ENCODE measurements at places on chromosomes 11 and 22.

GRCh38 chr11:74676596-74676995, 54.6 kb downstream of the CHRDL2 start:
- H3K27ac ChIP-seq, result no peak overlapping the region
- no peaks in the 10 kb centered on the region for H3K27me3 ChIP-seq
- no peak overlapping the region for H3K4me3 ChIP-seq
- DNase-seq, result peak; percentile 22
- peaks cover 3% of the 10 kb centered on the region for H3K4me1 ChIP-seq

DNA sequence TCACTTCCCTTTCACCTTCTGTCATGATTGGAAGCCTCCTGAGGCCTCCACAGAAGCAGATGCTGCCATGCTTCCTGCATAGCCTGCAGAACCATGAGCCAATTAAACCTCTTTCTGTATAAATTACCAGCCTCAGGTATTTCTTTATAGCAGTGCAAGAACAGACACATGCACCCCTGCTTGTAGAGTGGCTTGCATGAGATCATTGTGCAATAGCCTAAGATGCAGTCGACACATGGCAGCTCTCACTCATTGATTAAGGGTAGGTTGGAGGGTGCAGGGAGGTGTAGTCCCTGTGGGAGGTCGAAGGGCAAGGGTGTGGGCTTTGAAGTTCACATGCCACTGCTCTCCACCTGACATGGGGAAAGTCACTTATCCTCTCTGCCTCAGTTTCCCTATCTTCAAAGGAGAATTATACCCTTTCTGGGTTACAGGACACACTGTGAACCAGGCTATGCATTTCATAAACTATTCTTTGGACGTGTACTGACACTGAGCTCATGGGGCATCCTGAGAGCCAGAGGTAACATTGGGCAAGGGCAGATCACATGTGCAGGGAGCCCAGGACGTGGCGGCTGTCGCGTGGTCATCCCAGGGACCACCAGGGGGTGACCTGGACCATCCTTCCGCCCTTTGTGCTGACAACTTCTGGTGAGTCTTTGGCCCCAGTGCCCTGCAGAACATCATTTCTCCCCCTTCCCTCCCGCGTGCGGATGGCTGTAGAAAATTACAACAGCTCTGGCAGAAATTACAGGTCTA, 69.2 kb upstream of the SHANK2 start:
- DNase-seq, result no peak
- H3K36me3 ChIP-seq, result no peaks in the 10 kb centered on the region
- H3K27ac ChIP-seq, result no peak overlapping the region
- no peaks in the 10 kb centered on the region for H3K27me3 ChIP-seq
- no peaks in the 10 kb centered on the region for H3K4me1 ChIP-seq

GRCh38 chr11:58023435-58023931, at the start of gene OR9Q1:
OR9Q1 (plus strand) TSS chr11:58023881; CDS start chr11:58179445, 155,564 bp downstream.
- H3K4me3 ChIP-seq, result no peak within 1 kb of the TSS
- H3K36me3 ChIP-seq, result no peaks in the 10 kb centered on the region
- no peak for DNase-seq

GRCh38 chr11:125114518-125114917, 3.1 kb upstream of the TMEM218 start:
- no peaks in the 10 kb centered on the region for H3K36me3 ChIP-seq
- no peak overlapping the region for H3K27ac ChIP-seq
- peaks cover 4% of the 10 kb centered on the region for H3K27me3 ChIP-seq
- no peak for DNase-seq
- H3K4me3 ChIP-seq, result no peak overlapping the region

DNA sequence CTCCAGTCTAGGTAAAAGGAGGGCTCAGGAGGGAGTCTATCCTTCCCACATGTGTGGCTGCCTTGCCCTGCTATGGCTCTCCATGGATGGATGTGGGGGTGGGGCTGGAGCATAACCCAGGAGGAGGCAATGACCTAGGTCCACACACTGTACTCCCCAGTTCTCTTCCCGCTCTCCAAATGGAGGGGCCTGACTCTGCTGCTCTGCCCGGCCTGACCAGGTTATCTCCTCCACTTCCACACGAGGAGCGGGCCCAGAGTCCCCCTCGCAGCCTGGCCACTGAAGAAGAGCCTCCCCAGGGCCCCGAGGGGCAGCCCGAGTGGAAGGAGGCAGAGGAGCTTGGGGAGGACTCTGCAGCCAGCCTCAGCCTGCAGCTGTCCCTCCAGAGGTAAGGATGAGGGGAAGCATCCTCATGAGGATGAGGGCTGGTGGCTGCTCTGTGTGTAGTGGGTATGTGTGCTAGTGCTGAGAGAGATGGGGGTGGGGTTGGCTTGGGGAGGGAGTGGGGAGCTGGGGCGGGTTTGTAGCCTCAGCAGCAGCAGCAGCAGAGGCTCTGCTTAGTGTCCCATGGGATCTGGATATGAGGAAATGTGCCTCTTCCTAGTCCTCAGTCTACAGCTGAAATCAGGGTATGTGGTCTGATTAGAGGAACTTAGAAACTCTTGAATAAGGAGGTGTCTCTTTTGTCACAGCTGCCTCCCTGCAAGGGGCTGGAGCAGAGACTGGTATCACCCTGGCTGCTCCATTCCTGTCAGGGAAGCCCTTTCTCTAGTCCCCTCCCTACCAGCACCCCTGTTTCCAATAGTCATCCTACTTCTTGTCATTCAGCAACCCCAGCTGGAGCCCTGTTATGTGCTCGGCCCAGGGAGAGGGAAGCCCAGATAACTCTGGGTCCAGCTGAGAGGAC, 54.1 kb downstream of the CEP164 start:
- H3K4me3 ChIP-seq, result no peak overlapping the region
- DNase-seq, result no peak
- H3K36me3 ChIP-seq, result no peaks in the 10 kb centered on the region
- no peaks in the 10 kb centered on the region for H3K27me3 ChIP-seq
- no peak overlapping the region for H3K27ac ChIP-seq
- H3K4me1 ChIP-seq, result no peaks in the 10 kb centered on the region

GRCh38 chr22:48843640-48844039, 984.0 kb downstream of the BRD1 start:
- H3K27me3 ChIP-seq, result peaks cover 61% of the 10 kb centered on the region
- H3K27ac ChIP-seq, result no peak overlapping the region
- peak; percentile 59 for DNase-seq
- H3K36me3 ChIP-seq, result no peaks in the 10 kb centered on the region
- no peak overlapping the region for H3K4me3 ChIP-seq
- no peaks in the 10 kb centered on the region for H3K4me1 ChIP-seq

GRCh38 chr22:45129703-45130524, 33.8 kb upstream of the NUP50 start:
- H3K36me3 ChIP-seq, result peaks cover 28% of the 10 kb centered on the region
- H3K27ac ChIP-seq, result no peak overlapping the region
- no peak overlapping the region for H3K4me3 ChIP-seq
- DNase-seq, result no peak

GRCh38 chr11:77046060-77046501, 11.9 kb downstream of the B3GNT6 start:
- H3K36me3 ChIP-seq, result no peaks in the 10 kb centered on the region
- H3K4me1 ChIP-seq, result no peaks in the 10 kb centered on the region
- no peak for DNase-seq
- H3K27ac ChIP-seq, result no peak overlapping the region
- H3K27me3 ChIP-seq, result no peaks in the 10 kb centered on the region
- H3K4me3 ChIP-seq, result no peak overlapping the region

GRCh38 chr22:33391298-33391697, 333.1 kb upstream of the SYN3 start:
- H3K4me3 ChIP-seq, result no peak overlapping the region
- no peak for DNase-seq

Measured in left lung (tissue), 14 donors.